ENCODE measurements at places on chromosomes 2 and 18. TPM values are rescaled to one million over a fixed set of nuclear protein-coding genes. Genes with fewer than 3 reads are reported as not detected.

Gene DSG1
- total RNA-seq: not detected

Gene SLC5A7
- total RNA-seq: not detected

Gene ZSCAN30
- 15.1 TPM for total RNA-seq

Gene B4GALT6
- total RNA-seq: 2.5 TPM

Gene PSMA8
- total RNA-seq: not detected
